ENCODE measurements at places on chromosomes 13 and 19.

GRCh38 chr13:107587681-107588080 is 627.7 kb downstream of the LIG4 start:
- no peak for DNase-seq

DNA sequence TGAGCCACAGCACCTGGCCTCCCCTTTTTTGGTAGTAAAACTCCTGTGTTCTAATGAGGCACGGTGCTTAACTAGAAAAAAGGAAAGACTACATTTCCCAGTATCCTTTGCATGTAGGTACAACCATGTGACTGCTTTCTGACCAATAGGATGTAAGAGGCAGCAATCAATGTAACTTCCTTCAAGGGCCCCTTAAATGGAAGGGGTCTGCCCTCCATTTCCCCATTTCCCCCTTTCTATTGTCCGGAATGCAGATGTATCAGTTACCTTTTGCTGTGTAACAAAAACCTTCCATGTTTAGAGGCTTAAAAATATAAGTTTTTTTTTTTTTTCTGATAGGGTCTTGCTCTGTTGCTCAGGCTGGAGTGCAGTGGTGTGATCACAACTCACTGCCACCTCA is 2.2 kb downstream of the GPR32 start:
- no peak for DNase-seq

DNA sequence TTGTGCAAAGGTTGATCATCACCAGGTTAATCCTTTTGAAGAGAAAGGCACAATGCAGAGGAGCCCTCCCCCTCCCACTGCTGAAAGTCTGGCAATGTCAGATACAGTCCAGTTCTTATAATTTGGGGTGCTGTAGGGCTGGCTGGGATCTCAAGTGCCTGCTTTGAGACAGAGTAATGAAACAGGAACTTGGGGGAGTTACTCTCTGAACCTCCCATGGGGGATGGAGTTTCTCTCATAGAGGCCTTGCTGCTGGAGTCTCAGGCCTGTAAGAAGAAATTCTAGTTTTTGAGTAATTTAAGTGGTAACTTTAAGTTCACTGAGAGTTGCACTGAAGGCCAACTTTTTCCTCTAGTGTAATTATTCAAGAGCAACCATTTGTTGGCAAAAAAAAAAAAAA is 410.5 kb downstream of the KCNRG start:
- no peak for DNase-seq

DNA sequence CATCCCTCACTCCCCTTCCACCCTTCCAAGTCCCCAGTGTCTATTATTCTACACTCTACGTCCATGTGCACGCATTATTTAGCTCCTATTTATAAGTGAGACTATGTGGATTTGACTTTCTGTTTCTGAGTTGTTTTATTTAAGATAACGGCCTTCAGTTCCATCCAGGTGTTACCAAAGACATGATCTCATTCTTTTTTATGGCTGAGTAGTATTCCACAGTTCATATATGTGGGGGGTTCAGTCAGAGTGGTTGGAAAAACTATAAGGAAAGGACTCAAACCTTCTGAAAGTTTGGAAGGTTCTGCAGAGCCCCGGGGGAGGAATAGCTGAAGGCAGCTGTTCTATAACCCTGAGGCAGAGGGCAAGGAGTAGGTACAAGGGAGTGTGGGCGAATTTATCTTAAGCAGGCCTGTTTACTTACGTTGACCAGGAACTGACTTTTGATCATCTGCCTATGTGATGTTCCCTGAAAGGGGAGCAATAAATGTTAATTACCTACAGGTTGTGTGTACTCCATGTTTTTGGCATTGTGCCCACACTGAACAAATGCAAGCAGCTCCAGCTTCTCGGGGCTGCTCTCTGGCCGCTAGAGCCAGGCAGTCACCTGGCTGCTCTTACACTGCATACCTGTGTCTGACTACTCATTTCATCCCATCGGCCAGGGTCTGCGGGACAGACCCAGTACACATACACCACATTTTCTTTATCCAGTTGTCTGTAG is 13.5 kb upstream of the ADGRE1 start:
- DNase-seq, result no peak

DNA sequence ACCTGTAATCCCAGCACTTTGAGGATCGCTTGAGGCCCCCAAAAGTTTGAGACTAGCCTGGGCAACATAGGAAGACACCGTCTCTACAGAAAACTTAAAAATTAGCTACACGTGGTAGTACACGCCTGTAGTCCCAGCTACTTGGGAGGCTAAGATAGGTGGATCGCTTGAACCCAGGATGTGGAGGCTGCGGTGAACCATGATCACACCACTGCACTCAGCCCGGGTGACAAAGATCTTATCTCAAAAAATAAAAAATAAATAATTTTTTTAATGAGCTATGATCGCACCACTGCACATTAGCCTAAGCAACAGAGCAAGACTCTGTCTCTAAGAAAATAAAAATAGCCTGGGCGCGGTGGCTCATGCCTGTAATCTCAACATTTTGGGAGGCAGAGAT is 6.6 kb downstream of the RCBTB2 start:
- peak; percentile 15 for DNase-seq

- DNase-seq, result no peak
Measured at GRCh38 chr13:48626077-48626449, 27.7 kb upstream of the CYSLTR2 start.

DNA sequence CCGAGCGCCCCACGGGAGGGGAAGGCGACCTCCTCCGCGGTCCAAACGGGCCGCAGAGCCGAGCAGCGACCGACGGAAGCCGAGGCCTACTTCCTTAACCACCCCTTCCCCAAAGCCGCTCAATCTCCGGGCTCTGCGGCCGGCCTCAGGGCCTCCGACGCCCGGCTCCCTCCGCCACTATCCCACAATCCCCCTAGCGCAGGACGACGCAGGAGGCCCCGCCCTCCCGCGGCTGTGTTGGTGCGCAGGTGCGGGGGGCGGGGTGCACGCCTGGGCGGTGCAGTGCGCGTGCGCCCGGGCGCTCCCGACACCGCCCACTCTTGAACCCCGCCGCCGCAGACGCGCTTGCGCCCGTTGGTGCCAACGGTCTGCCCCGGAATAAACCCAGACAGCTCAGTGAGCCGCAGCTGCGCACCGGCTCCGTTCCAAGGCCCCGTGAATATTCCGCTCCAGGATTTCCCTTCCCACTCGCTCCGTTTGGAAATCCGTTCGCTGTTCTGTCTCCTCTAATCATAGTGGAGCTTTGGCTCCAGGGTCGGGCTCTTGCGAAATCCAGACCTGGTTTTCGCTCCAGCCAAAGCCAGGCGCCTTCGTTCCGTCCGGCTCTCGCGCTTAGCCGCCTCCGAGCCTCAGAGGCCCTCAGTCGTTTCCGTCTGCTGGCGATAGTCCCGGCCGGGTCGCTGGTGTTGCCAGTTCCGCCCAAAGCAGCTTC is at the start of gene PPP6R1:
Gene PPP6R1 (minus strand): TSS at position 190 of the 712 bp plus-strand sequence. CDS start 11,914 bp downstream, outside the sequence.
- peak; percentile 96 for DNase-seq

DNA sequence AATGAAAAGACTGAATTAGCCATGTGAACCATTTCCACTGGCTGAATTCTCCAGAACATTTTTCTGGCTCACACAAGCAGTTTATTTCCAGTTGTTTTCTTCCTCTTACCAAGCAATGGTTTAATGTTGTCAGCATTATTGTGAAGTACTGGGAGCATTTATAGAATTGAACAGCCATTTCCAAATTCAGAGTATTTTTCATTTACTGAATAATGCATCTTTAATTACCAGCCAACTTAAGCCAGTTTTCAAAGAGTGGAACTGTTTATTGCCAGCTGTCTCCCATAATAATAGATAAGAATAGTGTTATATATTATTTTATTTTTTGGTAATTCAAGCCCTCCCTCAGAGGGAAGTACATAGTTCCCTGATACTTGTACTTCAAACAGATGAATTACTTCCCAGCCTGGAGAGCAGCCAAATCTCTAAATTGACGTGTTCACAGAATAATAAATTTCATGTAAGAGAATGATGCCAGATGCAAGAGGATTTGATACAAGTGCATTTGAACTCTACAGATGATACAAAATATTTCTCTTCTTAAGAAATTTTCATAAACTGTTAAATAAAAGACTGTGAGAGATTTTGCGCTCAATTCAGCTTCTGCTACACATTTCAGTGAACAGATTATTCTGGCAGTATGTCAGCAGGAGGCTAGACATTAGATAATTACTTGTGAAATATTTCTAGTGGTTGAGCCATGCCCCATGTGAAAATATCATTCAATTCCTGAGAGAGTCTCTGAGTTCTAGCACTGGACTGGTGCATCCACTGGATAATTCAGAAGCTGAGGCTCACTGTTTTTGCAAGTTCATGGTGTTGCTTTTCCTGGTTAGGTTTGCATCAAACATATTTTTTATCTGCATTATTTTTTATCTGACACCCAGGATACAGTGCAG is 315.9 kb downstream of the SLC7A1 start:
- DNase-seq, result no peak

GRCh38 chr19:39052243-39052746 is 19.9 kb upstream of the FBXO27 start:
- peak; percentile 60 for DNase-seq

DNA sequence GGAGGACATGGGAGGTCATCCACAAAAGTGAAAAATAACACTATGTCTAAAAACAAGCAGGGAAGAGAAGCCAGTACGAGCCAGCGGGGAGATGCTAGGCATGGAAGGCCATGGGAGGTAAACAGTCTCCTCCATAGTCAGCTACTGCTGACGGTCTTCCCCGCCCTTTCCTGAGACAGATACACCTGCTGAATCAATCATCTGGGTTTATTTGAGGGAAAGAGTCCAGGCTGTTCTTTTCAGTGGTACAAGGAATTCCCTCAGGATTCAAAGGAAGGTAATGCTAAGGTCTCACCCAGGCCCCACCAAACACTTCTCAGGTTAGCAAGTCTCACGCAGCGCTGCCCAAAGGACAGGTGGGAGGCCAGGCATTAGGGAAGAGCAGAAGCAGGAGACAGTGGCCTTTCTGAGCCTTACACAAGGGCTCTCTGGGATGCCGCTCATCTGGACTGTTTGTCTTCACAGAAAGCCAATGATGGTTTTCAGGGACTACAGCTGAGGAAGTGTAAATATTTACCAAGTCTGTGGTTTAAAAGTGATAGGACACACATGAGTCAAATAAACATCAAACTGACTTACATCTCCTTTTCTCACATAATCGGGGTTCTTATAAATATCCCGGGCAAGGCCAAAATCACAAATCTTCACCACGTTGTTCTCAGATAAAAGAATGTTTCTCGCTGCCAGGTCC is 173.9 kb downstream of the FLT1 start:
- no peak for DNase-seq

GRCh38 chr13:73411067-73411809 is 352.4 kb downstream of the KLF5 start:
- DNase-seq, result no peak

DNA sequence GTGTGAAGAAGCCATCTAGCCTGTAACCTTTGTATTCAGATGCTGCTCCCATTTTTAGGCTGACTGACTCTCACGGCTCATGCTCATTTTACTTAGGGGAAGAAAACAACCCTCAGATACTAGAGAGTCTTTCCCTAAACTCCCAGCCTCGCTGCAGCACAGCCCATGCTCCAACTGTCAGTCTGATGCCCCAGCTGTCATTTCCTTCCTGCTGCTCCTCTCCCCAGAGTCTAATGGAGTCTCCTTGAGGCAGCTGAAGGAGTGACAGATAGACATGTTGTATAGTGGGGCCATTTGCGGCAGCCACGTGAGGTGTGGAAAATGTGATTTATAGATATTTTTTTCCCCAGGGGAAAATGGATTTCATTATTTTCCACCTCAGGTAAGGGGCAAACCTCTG is 59.2 kb upstream of the OLFM4 start:
- no peak for DNase-seq

GRCh38 chr19:47418692-47419029 is 666 bp downstream of the MEIS3 start:
- DNase-seq, result no peak

DNA sequence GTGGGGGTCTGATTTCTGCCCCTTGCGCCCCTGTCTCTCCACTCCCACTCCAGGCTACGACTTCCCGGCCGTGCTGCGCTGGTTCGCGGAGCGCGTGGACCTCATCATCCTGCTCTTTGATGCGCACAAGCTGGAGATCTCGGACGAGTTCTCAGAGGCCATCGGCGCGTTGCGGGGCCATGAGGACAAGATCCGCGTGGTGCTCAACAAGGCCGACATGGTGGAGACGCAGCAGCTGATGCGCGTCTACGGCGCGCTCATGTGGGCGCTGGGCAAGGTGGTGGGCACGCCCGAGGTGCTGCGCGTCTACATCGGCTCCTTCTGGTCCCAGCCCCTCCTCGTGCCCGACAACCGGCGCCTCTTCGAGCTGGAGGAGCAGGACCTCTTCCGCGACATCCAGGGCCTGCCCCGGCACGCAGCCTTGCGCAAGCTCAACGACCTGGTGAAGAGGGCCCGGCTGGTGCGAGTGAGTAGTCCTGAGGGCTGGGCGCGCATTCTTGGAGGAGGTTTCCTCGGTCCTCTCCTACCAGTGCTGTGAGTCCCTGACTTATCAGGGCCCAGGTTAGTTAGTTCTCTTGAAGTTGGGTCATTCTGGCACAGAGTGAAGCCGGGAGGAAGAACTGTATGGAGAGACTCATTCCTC is 12.7 kb downstream of the EHD2 start:
- no peak for DNase-seq

GRCh38 chr13:27375686-27376326 is 48.6 kb upstream of the GTF3A start:
- peak; percentile 27 for DNase-seq

GRCh38 chr13:37539976-37540605 is 58.5 kb downstream of the POSTN start:
- DNase-seq, result no peak

DNA sequence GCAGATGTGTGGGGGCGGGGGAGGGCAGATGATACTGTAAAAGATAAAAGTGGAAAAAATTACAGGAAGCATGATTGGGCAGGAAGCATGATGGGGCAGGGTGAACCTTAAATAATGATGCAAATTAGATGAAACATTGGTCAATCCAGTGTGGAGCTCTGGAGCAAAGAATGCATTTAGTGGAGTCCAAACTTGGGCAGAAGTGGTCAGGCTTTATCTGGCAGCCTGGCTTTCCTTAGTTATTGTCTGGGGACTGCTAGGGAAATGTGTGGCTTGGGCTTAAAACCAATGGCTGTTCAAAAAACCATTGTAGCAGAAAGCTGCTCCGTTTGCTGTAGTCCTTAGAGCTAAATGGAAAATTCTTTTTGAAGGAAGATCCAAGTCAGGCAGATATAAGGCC is 1077.3 kb upstream of the MIR17HG start:
- DNase-seq, result no peak

DNA sequence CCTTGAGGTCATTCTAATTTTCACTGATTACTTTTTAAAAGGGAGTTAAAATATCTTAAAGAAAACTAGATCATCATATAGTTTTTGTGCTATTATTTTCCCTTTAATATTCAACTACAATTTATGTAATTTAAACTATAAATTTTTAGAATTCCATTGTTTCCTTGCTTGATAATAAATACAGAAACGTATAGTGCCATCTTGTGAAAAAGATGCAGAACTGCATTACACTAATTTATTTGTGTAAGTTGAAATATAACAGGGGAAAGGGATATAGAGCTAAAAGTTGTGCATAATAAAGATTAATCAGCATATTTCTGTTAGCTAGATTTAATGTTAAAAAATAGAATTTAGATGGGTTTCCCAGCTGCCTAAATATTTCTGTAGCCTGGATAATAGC is 61.5 kb upstream of the TDRD3 start:
- no peak for DNase-seq

DNA sequence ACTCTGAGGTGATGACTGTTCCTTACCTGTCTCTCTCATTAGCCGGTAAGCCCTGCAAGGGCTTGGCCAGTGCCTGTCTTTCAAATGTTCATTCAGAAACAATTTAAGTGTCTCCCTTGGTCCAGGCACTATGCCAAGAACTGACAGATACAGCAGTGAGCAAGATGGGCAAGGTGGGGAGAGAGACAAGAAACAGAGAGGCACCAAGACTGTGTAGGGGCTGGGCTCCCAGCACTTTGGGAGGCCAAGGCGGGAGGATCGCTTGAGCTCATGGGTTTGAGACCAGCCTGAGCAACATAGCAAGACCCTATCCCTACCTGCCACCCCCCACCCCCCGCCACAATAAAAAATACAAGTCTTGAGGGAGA is 1.3 kb upstream of the CCNE1 start:
- no peak for DNase-seq
